Chondrocyte (in vitro differentiated cells): ENCODE measurements at places on chromosomes 1 and 21. TPM values are rescaled to one million over a fixed set of nuclear protein-coding genes. Genes with fewer than 3 reads are reported as not detected.

DNA sequence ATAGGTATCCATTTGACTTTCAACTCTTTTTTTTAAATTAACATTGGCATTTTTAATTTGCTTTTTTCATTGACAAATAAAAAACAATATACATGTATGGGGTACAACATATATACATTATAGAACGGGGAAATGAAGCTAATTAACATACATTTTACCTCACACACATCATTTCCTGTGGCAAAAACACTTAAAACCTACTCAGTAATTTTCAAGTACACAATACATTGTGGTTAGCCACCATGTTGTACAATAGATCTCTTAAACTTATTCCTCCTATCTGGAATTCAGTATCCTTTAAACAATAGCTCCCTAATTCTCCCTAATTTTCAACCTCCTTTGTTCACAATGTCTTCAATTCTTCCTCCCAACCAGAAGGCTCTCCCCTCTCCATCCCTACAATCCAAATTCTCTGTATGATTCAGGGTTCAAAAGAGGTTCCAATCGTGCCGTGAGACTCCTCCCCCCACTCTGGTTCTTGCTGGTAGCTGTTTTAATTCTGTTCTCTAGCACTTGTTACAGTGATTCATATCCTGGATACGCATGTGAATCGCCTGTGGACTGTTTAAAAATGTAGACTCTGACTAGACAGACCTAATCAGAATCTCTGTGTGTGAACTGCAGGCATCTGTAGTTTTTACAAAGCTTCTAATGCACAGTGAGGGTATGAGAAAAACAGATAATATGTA lies 87.6 kb upstream of the DUSP10 start:
- no peak for DNase-seq
- no peaks in the 10 kb centered on the region for H3K27me3 ChIP-seq
- H3K4me1 ChIP-seq = peaks cover 56% of the 10 kb centered on the region
- H3K4me3 ChIP-seq = peak overlapping the region; percentile 26
- no peaks in the 10 kb centered on the region for H3K36me3 ChIP-seq
- peak overlapping the region; percentile 98 for H3K27ac ChIP-seq

DNA sequence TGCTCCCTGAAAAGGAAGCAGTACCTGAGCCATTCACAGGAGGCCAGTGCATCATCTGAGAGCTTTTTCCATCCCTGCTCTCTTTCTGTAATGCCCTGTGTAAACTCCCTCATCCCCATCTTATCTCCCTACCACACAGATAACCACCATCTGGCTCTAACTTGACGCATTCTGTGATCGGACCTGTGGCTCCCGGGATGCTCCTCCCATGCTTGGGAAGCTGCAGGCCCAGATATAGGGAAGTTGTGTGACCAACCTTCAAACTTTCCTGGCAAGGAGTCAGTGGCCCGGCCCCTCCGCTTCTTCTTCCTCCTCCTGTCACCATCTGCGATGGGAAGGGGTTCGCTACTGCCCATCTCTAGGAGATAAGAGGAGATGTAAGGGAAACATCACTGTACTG lies 21.1 kb downstream of the MKNK1 start:
- H3K4me3 ChIP-seq = no peak overlapping the region
- no peaks in the 10 kb centered on the region for H3K4me1 ChIP-seq
- H3K27ac ChIP-seq = no peak overlapping the region
- DNase-seq = no peak
- H3K36me3 ChIP-seq = peaks cover 35% of the 10 kb centered on the region
- no peaks in the 10 kb centered on the region for H3K27me3 ChIP-seq

TCP10L gene
- total RNA-seq = 0.31 to 0.70 TPM (median 0.40 TPM) in 3 replicates

SIK1 gene
- total RNA-seq = 53.9 to 77.7 TPM (median 60.7 TPM) in 3 replicates

- H3K27ac ChIP-seq = no peak overlapping the region
- peaks cover 2% of the 10 kb centered on the region for H3K27me3 ChIP-seq
- H3K36me3 ChIP-seq = peaks cover 2% of the 10 kb centered on the region
- no peak for DNase-seq
- H3K4me1 ChIP-seq = no peaks in the 10 kb centered on the region
- no peak overlapping the region for H3K4me3 ChIP-seq
Observed at GRCh38 chr1:204032642-204033235, 40.2 kb upstream of the SOX13 start.

B3GALT5 gene
- total RNA-seq = 0.03 to 0.05 TPM in 2 of 3 replicates, not detected in the other
